RWPE1 (cell line): ENCODE measurements at places on chromosomes 12 and 14.

- DNase-seq: no peak
Observed at GRCh38 chr14:71166180-71166837, 259.1 kb downstream of the PCNX1 start.

DNA sequence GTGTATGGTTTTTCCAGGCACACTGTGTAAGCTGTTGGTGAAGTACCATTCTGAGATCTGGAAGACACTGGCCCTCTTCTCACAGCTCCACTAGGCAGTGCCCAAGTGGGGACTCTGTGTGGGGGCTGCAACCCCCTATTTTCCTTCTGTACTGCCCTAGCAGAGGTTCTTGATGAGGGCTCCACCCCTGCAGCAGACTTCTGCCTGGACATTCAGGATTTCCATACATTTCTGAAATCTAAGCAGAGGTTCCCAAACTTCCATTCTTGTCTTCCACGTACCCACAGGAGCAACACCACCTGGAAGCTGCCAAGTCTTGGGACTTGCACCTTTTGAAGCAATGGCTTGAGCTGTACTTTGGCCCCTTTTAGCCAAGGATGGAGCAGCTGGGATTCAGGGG, 85.2 kb upstream of the PRMT8 start:
- DNase-seq: no peak

DNA sequence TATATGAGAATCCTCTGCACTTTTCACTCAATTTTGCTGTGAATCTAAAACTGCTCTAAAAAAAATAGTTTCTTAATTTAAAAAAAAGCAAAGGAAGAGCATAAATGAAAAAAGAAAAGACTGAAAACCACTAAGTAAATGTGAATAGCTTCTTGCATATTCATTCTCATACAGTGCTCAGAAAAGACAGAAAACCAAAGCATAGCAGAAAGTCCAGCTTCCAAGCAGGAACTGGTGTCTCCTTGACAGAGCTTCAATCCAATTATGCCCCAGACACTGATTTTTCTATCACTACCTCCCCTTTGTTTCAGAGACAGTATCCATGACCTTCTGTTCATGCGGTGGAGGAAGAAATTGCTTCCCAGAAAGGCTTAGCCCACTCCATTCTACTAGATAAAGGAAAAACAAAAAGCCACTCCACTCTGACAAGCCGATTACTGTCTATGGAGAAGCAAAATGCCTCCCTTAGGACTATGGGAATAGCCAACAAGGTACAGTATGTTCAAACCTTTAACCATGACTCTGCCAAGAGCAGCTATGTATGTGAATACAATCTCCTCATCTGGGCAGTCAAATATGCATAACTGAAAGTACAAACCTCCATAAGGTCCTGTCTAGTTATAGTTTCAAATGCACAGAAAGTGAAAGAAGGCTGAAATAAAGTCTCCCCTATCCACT, 40.6 kb downstream of the ATF7 start:
- no peak for DNase-seq

DNA sequence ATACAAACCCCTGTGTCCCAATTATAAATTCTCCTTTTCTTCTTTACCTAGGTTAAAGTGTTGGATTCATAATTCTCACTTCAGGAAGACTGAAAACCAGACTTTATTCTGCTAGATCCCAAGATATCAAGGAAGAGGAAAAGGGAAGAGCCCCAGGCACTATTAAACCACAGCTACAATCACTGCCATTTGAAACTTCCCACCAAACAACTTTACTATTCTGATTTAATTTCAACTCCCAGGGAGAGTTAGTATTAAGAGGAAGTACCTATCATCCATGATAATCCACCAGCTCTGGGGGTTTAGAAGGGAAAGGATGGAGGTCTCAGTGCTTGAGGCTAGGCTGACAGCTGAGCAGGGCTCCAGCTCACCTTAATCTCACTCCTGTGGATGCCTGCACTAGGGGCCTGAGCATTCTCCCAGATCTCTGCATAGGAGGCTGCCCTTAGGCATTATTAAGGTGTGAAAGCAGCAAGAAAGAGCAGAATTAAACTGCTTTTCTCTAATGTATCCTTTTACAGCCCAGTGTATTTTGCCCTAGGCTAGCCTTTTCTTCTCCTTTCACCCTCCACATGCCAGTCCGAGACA, 52.9 kb downstream of the MYF5 start:
- DNase-seq: no peak

DNA sequence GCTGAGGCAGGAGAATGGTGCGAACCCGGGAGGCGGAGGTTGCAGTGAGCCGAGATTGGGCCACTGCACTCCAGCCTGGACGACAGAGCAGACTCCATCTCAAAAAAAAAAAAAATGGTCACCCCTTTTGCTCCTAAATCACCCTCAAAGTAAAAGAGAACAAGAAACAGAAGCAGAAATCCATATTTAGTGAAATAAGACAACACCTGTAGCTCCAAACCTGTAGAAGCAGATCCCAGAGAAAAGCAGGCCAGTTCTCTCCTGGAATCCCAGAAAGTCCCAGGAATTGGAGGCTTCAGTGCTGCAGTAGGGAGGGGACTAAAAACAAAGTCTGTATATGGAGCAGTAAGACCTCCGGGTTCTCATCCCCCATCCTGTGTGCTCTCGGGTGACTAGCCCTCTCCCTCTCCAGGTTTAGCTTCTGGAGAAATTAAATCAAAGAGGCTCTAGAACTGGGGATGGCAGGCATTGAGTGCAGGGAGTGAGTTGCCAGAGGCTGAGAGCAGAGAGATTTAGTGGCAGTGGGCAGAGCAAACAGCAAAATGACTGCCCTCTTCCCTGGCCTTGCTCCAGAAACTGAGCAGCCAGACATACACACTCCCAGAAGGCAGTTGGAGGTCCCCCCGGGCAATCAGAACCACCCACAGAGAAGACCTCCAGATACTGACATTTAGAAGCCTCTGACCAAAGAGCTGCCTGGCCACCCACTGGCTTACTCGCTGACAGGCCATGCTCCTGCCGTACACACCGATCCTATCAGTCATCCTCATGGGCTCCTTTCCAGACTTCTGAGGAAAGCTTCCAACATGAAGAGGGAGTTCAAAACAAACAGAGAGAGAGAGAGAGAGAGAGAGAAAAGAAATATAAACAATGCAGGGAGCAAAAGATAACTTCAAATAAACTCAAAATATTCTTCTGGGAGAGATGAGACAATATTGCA, 6.3 kb upstream of the MLXIP start:
- peak; percentile 57 for DNase-seq

DNA sequence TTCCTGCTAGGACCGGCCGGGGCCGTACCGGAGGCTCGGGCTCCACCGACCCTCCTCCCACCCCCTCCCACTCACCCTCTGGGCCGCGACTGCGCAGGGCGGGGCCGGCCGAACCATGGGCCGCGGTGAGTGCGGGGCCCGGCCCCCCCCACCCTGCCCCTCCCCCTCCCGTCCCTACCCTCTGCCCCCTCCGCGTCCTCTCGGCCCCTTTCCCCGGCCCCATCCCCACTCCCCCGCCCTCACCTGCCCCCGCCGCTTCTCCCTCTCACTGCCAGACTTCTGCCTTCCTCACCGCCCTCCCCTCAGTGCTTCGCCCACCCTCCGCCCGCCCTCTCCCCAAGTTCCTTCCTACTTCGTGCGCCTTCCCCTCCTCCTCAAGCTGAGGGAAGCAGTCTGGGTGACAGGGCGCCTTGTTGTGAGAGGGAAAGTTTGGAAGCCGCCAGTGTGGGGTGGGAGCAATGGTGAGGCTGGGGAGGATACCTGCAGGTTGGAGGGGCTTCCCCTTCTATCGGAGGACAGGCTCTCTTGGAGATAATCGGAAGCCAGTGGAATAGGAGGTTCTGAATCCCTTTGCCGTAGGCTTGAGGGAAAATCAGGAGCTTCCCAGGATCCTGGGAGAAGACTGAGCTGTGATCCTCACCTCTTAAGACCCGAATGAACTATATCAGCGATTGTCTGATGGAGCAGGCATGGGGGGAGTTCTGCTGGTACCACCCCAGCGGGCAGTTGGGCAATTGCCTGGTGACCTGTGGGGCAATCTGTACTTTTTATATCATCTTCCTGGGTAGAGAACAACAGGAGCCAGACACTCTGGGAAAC, 472 bp downstream of the MBD6 start:
- no peak for DNase-seq

GRCh38 chr12:117590999-117591398, 229.6 kb upstream of the NOS1 start:
- DNase-seq: no peak

DNA sequence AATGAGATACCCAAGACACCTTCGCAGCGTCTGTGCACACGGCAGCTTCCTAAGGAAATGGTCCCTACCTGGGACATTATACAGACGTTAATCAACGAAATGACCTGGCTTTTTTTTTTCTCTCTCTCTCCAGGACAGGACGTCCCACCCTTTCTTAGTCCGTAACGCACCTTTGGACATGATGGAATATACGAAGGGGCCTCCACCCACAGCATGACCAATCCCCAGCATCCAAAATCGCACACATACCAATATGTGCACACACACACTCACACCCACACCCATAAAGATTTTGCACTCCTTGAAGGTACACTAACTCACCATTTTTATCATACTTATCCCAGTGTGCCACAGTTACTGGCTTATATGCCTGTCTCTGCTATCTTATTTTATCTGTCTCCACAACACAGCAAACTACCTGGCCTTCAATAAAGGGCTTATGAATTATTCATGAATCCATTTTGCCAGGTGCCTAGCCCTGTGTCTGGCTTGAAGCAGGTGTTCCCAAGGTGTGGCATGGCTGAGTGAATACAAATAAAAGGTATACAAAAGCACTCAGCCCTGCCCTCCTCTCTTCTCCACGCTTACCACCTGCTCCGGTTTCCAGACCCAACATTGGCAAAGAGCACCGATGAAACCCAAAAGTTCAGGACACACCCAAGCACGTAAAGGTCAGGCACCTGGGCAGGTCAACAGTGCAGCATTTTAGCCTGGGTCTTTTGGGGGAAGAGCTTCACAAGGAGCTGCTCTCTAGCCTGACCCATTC, 2.2 kb downstream of the SCNN1A start:
- no peak for DNase-seq

DNA sequence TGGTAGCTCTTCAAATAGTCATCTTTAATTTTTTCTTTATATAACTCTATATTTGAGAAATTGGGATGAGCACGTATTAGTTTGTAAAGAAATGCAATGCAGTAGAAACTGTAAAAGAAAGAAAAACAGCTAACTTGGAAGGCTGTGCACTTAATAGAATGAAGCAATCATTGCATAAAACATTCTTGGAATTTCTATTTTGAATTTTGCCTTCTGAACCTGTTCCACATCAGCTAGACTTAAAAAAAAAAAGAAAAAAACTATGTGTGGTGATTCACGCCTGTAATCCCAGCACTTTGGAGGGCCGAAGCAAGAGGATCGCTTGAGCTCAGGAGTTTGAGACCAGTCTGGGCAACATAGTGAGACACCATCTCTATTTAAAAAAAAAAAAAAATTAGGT, 29.4 kb downstream of the SCN8A start:
- DNase-seq: no peak

DNA sequence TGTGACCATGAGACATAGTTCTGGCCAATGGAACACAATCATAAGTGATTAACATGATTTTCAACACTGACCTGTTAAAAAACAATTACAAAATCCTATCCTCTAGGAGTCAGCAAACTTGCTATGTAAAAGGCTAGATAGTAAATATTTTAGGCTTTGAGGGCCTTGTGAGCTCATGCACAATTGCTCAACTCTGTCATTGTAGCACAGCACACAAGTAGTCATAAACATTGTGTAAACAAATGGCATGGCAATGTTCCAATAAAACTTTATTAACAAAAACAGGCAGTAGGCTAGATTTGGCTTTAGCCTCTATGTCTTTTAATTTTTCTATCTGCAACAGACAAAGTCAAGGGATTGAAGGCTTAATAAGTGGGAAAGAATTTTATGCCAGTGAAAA, 350.7 kb downstream of the C12orf50 start:
- no peak for DNase-seq

GRCh38 chr14:73748858-73749357, 34.7 kb upstream of the PNMA1 start:
- DNase-seq: no peak

DNA sequence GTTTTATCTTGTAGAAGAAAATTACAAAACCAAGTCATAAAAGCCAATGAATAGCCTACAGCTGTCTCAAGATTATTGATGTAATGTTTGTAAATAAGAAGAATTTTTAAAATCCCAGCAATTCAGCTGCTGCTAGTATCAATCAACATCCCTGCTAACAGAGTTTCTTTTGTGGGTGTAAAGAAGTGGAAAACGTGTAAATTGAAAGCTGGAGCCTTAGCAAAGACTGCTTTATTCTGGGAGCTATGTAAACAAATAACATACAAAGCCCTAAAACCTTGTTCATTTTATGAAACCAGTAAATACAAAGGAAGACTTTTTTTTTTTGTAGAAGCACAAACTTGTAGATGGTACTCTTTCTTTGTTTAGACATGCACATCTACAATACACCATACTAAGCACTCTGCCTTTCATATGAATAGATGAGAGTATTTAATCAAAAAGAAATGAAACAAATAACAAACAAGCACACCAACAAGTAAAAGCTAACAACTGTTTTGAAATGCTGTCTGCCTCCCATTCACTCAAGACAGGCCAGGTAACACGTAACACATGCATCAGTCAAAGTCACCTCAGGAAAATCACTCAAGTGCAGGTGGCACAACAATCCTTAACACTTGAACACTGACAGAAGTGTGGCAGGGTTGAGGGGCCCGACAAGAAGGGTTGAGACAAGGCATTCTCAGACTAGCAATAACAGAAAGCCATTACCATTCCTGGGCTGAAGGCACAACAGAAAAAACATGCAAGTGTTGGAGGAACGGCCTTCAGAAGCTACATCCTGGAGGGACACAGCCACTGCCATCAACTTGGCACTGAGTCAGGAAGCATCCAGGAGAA, 1364.0 kb upstream of the SEL1L start:
- DNase-seq: no peak

GRCh38 chr12:90921536-90921935, 33.4 kb downstream of the CCER1 start:
- no peak for DNase-seq

GRCh38 chr14:96050482-96050881, 11.3 kb downstream of the C14orf132 start:
- DNase-seq: no peak

- peak; percentile 14 for DNase-seq
Observed at GRCh38 chr12:107912421-107913004, 138.0 kb downstream of the ASCL4 start.

DNA sequence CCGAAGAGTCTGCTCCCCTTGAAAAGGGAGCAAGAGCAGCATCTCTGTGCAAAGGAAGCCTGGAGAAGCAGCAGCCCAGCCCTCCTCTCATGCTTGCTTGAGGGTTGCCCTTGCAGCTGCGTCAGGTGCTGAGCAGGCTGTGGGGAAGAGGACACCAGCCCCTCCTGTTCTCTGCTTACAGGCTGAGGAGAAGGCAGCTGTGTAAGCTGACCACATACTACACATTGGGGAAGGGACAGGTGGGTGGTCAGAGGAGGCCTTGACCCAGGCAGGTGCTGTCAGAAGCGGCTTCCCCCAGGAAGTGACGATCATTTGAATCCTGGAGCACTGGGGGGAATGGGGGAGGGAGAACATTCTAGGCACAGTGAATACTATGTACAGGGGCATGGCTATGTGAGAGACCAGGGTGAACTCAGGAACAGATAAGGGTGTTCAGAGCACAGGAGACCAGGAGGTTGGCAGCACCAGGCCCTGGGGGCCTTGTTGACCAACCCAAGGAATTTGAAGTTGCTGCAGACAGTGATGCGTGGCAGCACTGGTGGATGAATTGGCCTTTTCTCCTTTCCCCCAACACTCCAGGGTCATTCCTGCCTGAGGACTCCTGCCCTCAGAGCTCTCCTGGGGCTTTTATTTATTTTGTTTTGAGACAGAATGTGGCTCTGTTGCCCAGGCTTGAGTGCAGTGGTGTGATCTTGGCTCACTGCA, 2.7 kb upstream of the KLC1 start:
- no peak for DNase-seq
